IPS DF 6.9 (cell line): ENCODE measurements at places on chromosomes 2 and 18.

- H3K27me3 ChIP-seq, result no peaks in the 10 kb centered on the region
- H3K27ac ChIP-seq, result no peak overlapping the region
- DNase-seq, result no peak
- H3K4me3 ChIP-seq, result no peak overlapping the region
- H3K36me3 ChIP-seq, result no peaks in the 10 kb centered on the region
These were observed 163.8 kb downstream of the SETBP1 start for GRCh38 chr18:44844486-44844885.

- H3K4me3 ChIP-seq, result no peak overlapping the region
- H3K27ac ChIP-seq, result no peak overlapping the region
- DNase-seq, result no peak
- H3K27me3 ChIP-seq, result no peaks in the 10 kb centered on the region
These were observed 71.2 kb upstream of the RBM44 start for GRCh38 chr2:237727363-237727762.

- H3K4me1 ChIP-seq, result no peaks in the 10 kb centered on the region
- H3K27ac ChIP-seq, result no peak overlapping the region
- H3K36me3 ChIP-seq, result no peaks in the 10 kb centered on the region
- DNase-seq, result no peak
These were observed 8.8 kb upstream of the SH3RF3 start for GRCh38 chr2:109120166-109120565.

DNA sequence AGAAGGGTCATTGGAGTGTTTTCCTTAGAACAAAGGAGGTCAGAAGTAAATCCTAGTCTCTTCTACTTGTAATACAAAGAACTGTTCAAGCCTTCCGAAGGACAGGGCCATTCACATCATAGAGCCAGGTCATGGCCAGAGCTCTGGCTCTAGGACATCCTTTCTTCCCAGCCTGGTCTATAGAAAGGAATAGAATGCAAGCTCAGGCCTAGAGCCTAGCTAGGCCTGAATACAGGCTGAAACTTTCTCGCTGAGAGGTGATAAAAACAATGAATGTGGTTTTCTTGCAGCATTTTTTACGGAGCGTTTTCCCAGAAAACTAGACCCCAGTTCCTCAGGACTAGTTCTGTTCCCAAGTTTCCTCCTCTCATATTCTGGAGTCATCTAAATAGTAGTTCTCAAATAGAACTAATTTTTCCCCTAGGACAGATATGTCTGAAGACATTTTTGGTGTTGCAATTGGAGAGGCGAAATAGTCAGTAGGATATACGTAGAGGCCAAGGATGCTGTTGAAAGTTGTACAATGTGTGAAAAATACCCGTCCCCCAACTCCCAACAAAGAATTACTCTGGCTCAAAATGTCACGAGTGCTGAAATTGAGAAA is 6.8 kb downstream of the UGT1A6 start:
- peaks cover 1% of the 10 kb centered on the region; the same call in 1 of the 2 replicates for H3K4me1 ChIP-seq
- no peak overlapping the region for H3K27ac ChIP-seq
- no peak overlapping the region for H3K4me3 ChIP-seq
- no peaks in the 10 kb centered on the region for H3K27me3 ChIP-seq

- no peak for DNase-seq
- H3K4me3 ChIP-seq, result no peak overlapping the region
- no peaks in the 10 kb centered on the region for H3K4me1 ChIP-seq
These were observed 292.0 kb downstream of the PTPRM start for GRCh38 chr18:7859122-7859521.
